ENCODE measurements at places on chromosomes 7 and 10.

DNA sequence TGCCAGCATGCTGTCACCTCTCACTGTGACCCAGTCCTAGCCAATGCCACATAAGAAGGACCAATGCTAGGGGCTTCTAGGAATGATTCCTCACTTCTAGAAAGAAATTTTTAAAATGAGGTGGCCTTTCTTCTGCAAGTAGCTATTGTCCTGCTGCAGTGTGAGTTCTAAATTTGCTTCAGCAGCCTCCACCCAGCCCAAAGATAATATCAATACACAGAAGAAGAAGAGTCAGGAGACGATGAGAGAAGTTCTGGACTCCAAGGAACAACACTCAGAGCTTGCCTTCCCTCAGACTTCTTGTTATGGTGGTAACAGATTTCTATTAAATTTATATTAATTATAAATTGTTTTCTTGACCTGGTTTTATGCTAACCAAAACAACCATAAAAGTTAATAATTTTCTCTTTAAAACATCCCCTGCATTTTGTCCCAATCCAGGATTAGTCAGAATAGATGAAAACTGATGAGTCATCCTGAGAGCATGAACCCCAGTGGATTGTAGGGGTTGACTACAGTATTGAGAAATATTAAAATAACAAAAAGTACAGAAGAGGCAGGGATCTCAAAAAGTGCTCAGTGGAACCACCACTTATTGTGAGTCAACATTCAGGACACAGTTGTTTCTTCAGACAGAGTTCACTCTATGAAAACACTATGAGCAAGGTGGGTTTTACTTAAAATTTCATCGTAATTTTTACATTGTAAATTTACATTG, 29.6 kb upstream of the AKR1C2 start:
- no peak for DNase-seq

GRCh38 chr10:70601746-70602145, 795 bp downstream of the PRF1 start:
- no peak for DNase-seq

- DNase-seq = no peak
Measured at GRCh38 chr10:118246332-118247295, 95.5 kb downstream of the FAM204A start.

DNA sequence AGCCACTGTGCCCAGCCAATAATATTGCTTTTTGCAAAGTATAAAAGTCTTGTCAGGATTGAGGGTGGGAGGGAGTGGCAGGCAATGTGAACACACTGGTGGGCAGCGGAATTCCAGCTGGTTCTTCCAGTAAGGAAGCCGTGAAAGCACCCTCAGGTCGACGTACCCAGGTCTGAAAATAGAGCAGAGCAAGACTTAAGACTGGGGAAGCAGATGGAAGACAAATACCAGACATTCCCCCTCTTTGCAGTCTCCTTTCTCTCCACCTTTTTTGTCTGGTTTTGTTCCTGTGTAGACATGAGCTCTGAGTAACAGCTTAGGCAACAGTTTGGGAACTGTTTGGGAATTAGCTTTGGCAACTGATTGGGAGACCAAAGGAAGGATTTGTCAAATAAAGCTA, 17.6 kb upstream of the CSTF2T start:
- no peak for DNase-seq

- DNase-seq = no peak
Measured at GRCh38 chr10:70480239-70480861, 1.8 kb downstream of the PALD1 start.

DNA sequence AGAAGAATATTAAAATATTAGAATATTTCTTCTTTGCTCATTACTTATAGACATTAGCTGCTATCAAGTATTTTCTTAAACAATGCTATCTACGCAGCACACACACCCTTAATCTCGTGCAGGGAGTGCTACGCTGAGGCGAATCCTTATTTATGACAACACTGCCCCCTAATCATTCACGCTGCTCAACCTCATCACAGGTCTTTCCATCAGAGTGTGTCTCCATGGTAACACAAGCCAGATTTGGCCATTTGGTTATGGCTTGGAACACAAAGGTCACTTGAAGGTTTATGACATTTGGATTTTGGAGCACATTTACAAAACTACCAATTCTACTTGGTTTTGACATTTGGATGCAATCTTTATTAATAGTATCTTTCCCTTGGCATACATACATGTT, 45.4 kb upstream of the MYO3A start:
- DNase-seq = no peak

- no peak for DNase-seq
Measured at GRCh38 chr10:46018453-46019176, 11.8 kb downstream of the NCOA4 start.

DNA sequence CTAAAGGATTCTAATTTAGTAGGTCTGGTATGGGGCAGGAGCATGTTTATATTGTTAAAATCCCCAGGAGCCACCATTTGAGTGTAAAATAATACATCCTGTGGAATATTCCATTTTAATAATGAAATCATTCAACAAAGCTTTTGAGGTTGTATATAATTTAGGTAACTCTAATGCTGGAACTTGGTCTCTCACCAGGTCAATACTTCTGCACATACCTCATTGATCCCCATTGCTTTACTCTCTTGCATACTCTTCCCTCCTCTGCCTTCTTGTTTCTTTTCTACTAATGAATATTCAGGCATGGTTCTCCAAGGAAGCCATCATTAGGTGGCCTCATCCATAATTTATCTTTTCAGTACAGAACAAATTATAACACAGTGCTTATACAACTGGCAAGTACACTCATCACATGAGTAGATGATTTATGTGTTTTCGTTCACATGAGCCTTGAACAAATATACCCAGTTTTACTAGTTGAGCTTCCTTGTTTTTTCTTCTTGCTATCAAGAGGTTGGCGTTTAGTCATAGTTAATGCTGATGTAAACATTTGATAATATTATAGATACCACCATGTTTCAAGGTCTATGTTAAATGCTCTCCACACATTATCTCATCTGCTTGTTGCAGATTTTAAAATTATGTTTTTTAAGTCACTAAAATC, 7.2 kb downstream of the PALS2 start:
- DNase-seq = no peak

DNA sequence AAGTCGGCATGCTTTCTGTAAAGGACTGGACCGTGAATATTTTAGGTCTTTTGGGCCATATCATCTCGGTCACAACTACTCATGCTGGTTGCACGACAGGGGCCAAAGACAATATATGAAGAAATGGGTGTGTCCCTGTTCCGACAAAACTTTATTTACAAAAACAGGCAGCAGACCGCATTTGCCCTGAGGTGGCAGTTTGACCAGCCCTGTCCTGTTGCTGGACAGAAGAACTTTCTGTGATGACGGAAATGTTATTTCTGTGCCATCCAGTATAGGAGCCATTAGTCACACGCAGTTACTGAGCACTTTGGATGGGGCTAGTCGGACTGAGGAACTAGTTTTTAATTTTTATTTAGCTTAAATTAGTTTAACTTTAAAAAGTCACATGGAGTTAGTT, 112.8 kb upstream of the CARD11 start:
- no peak for DNase-seq

DNA sequence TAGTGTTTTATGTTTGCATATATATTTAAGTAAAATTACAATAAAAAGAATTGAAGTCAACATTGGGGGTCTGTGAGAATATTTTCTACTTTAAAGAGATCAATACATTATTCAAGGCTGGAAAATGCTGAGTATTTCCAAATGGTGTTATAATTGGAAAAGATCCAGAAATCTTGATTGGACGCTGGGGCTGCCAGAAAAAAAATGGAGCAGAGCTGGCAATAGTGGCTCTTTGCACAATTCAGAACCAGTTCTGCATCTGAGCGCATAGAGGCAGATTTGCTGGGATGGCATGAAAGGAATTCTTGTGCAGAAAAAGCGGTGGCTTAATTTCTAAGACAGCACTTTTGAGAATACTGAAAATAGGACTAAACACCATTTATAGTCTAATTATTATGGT, 10.8 kb upstream of the VWC2 start:
- DNase-seq = no peak

DNA sequence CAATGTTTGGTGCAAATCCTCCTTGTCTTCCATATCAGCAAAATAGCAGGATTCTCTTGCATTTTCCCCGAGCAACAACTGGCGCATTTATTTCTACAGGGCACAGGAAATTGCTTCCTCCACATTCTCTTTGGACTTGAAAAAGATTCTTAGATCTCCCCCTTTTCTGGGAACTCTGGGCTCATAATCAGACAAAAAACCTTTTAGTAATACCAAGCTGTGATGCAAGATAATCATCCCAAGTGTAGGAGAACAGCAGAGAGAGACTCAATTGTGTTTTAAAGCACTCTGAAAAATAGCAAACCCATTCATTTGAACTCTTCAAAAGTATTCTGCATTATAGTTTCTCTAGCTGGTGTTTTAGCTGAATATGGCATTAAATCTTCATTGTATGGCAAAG, 419.6 kb upstream of the NPVF start:
- no peak for DNase-seq

- no peak for DNase-seq
Measured at GRCh38 chr10:43361547-43362190, 9.8 kb upstream of the FXYD4 start.

DNA sequence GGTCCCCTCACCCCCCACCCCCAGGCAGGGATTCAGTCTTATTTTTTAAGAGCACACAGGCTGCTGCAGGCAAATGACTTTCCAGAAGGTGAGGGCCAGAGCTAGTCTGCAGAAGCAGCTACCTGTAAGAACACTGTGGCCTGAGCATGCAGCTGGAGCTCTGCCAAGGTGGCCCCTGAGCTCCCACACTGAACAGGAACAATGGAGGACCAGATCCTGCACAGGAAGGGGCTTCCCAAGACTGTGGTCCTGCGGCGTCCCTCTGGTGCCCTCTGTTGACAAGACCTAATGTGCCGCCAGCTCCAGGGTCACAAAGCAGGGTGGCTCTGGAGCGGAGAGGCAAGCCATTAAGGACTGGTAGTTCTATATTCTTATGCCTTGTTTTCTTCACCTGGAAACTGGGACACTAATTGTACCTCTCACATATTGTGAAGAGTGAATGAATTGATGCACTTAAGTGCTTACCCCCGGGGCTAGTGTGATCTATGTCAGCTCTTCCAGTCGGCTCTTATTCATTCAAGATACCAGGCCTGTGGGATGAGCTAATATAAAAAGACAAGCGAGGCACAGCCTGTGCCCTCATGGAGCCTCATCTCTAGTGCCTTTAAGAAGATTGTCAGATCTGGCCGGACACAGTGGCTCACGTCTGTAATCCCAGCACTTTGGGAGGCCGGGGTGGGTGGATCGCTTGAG, 8.0 kb upstream of the BEND7 start:
- DNase-seq = peak; percentile 4

DNA sequence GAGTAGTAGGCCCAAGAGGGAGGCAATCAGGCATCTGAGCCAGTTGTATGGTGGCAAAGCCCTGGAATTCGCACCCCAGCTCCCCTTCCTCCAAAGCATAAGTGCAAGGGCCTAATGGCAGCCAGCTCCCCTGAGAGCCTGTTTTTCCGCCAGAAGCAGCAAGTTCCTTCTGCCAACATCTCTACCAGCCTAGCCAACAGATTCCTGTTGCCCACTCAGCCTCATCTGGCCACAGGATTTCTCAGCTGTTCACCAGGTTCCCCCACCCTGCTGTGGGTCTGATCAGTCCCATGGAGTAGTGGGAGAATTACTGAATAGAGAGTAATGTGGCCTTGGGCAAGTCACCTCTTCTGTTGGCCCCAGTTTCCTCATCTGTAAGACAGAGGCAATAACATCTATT, 186.2 kb upstream of the PDE1C start:
- DNase-seq = no peak

DNA sequence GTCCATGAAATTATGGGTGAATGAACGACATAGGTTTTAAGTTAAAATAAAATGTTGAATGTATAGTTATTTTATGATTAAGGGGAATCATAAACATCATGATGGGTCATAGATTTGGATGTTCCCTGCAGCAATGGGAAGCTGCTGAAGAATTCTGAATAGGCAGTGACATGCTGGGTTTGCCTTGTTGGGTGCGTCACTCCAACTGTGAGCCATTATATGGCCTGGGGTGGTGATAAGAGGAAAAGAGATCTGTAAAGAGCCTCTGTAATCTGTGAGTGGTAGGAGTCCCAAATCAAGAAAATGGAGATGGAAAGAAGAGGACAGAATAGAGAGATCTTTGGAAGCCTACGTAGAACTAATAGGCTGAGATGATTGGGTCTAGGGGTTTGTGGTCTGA, 58.1 kb upstream of the GPR26 start:
- no peak for DNase-seq

GRCh38 chr10:49176310-49177268, 11.6 kb downstream of the TMEM273 start:
- no peak for DNase-seq

DNA sequence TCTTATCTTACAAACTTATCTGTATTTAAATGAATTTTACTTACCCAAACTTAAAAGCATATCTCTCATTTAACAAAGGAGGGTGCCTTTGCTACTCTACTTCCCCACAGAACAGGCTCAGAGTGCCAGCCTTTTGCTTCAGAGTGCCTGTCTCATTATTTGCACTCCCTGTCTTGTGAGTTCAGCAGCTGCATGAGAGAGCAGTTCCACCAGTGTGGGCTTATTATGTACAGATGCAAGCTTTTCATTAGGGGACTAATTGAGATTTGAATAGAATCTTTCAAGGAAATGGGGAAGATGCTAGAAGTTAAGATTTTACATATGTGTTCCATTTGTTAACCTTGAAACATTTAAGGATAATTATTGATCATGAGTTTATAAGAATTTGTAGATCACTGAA, 310.2 kb upstream of the LRRN3 start:
- DNase-seq = no peak

DNA sequence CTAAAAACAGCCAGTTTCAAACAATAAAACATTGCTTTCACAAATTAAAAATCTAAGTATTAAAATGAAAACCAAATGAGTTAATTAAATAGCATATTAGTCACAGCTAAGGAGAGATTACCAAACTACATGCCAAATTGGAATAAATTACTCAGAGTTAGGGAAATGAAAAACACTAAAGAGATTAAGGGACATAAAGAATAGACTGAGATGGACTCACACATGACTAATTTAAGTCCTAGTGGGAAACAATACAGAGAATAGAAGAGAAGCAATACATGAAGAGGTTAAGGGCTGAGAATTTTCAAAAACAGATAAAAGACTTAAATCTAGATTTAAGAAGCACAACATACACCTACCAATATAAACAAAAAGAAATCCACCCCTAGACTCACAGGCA, 110.6 kb downstream of the ZFAND4 start:
- no peak for DNase-seq

DNA sequence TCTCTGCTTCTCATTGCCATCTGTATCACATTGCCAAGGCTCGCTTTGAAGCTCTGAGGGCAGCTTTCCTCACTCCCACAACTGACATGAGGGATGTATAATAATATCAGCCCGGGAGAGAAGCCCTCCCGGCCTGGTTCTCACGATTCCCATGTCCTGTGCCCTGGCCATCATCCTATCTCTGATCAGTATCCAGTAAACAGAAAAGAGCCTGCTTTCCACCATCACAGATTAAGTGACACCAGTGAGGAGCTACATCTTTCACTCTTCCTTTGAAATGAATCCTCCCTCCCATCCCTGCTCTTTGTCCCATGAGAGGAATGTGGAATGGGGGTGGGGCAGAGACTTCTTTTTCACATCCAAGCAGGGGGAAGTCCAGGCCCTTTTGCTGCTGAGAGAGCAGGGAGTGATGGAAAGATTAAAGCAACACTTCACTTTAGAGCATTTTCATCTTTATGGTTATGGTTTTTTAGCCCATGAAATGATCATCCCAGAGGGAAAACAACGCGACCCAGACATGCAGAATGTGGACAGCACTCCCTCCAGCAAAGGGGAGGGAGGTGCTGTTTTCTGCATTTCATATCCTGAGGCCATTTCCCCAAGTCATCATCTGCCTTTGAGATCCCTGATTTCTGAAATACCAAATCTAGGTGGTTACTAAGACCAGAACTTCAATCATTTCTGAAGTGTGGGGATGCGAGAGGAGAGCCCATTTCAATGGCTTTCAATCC, 84.6 kb upstream of the LYZL1 start:
- DNase-seq = no peak

All from C1 segment of cervical spinal cord (tissue), 14 donors.